ENCODE measurements at places on chromosomes 3 and 15.

DNA sequence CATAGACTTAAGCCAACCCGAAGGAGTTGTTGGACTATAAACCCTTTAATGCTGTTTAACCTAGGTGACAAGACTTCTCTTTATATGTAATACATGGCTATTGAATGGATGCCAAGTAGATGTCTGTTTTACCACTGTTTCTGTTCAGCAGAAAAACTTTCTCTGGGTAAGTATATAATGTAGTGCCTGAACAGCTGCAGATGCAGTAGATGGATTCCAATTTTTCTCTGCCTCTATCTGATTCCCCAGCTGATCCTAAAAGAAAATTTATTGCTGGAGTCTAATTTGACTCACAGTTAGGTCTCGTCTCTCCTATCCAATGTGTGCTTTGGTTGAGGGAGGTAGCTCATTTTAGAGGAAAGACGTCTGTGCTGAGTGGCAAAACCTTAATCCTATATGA lies 256.5 kb upstream of the CBLB start:
- no peak for DNase-seq

GRCh38 chr15:71532994-71533393 lies 277.4 kb upstream of the NR2E3 start:
- DNase-seq = peak; percentile 3

DNA sequence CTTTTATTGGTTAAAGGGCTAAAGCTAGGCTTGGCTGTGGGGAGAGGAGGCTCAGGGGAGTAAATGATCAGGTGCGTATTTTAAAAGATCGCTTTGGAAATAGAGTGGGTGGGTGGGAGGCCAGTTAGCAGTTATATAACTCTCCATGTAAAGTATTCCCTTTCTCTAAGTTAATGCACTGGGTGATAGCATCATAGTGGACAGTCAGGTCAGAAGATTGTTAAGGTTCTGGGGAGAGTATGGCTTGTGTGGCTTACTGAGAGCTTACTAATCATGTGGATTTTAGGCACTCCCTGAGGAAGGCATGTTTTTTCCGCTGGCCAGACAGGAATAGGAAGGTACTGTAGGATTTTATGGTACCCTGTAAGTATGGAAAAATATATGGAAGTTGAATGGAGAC lies 6.3 kb upstream of the EIF3J start:
- no peak for DNase-seq

- DNase-seq = peak; percentile 85
These were observed 202.8 kb downstream of the SV2B start for GRCh38 chr15:91302588-91303439.

DNA sequence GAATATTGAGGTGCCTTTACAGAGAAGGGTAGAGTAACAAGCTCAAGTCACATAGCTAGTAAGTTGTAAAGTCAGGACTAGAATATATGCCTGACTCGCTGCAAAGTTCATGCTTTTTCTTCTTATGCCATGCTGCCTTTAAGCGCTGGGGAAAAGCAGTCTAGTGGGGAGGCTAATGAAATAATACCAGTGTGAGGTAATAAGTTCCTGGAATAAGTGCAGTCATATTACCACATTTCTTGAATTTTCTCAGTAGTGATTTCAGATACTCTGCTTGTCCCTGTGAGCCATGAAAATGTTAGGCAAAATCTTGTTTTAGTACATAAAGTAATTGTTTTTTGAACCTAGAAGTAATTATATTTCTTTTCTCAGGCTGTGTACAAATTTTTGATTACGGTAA lies 71.8 kb downstream of the SYN2 start:
- DNase-seq = no peak

DNA sequence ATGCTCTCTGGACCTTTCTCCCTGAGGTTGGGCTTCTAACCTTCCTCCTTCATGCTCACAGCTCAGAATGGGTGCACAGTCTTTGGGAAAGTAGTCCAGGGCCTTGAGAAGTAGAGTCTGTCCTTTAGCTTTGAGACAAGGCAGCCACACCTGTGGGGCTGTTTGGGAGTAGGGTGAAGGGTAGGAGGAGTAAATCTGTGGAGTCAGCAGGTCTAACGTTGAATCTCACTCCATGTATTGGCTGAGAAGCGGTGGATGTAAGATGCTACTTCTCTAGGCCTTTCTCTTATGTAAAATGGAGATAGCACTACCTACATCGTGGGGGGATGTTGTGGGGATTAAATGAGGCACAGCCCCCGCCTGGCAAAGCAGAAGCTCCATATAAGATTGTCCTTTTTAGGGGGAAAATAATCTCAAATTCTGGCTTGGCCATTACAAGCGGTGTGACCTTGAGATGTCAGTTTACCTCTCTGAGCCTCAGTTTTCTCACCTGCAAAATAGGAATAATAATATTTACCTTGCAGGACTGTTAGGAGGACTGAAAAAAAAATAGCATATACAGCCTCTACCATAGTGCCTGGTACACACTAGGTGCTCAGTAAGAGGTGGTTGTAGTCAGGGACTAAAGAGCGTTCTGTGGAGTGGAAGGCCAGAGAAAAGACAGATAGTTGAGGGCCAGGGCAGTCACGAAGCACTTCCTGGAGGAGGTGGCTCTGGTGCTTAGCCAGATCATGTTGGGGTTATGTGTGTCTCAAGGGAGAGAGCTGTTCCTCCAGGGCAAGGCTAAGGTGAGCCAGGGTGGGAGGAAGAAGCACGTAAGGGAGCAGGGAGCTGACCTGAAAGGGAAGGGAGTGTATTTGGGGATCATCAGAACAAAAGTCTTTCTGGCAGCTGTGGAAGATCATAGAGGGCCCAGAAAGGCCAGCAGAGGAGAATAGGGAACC lies 82.8 kb upstream of the MRPS22 start:
- no peak for DNase-seq

GRCh38 chr3:150146991-150147761 lies 176.5 kb upstream of the PFN2 start:
- DNase-seq = peak; percentile 90

DNA sequence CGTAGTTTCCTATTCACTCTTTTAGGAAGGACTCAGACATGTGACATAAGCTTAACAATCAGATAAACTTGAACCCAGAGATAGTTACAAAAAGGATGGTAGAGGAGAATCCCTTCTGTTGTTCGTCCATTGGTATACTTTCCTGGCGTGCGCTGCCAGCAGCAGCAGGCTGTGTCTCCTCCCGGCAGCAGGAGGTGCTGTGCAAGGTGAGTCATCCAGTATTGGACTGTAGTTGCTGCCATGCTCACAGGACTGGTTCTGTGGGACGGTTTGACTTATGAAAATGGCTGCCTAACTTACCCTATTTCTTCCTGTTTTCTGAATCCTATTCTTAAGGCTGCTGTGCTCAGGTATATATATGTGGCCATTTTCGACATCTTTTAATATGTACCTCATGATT lies 253.4 kb upstream of the LRRC3B start:
- no peak for DNase-seq

- no peak for DNase-seq
These were observed 74.3 kb downstream of the DGKG start for GRCh38 chr3:186287711-186288110.

DNA sequence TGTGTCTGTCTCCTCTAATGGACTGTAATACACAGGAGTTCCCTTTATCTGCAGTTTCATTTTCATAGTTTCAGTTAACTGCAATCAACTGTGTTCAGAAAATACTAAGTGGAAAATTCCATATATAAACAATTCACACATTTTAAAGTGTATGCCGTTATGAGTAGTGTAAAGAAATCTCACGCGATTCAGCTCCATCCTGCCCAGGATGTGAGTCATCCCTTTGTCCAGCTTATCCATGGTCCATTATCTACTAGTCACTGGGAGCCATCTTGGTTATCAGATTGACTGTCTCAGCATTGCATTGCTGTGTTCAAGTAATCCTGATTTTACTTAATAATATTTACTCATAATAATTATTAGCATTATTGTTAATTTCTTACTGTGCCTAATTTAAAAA lies 14.5 kb downstream of the ZPLD1 start:
- DNase-seq = no peak

GRCh38 chr3:172145031-172145686 lies 105.8 kb downstream of the FNDC3B start:
- peak; percentile 78 for DNase-seq

GRCh38 chr3:175486255-175486654 lies 627.1 kb downstream of the NAALADL2 start:
- peak; percentile 7 for DNase-seq

GRCh38 chr3:19093084-19093483 lies 55.2 kb upstream of the KCNH8 start:
- no peak for DNase-seq

DNA sequence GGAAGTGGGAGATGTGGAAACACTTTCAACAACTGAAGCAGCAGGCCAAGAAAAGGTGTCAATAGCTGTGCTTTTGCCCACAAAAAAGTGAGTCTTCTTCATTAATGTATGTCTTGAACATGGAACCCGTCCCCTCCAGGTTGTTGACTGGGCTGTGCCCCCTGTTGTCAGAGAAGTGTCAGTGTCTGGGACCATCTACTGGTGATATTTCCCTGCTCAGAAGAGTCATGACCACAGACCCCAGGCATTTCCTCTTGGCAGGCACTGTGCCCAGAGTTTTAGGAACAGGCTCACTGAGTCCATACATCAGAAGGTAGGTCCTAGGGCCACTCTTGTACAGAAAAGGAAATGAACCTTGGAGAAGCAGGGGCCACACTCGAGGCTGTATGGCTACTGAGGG lies 54.8 kb upstream of the LARS2 start:
- no peak for DNase-seq

DNA sequence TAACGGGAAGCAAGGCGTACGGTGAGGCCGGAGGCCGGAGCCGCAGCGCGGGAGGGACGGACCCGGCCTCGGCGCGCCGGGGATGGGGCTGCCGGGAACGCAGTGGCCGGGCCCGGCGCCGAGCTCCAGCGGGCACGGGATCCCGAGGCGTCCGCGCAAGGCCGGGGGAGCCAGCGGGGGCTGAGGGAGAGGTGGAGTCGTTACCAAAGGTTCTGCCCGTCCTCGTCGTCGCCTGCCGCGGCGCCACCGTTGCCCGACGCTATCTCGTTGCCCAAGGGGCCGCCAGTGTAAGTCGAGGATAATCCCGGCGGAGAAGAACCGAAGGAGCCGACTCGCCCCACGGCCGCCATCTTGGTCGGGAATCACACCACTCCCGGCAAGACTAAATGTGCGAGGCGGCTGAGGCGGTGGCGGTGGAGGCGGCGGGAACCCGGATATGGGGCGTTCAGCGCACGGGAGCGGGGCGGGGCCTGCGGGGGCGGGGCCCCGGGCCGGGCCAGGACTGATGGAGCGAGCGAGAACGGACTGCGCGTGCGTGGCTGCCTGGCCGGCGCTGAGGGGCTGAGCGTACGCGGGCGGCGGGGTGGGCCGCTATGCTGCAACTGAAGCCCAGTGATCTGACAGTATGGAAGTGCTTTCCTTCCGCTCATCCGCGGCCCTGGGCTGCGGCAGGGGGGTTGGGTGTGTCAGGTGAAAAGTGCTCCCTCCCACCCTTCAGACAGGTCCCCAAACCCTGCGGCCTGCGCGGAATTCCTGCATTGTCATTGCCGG lies at the start of gene DYNC1LI1:
Gene DYNC1LI1 (minus strand): TSS at position 438 of the 771 bp plus-strand sequence. CDS start 88 bp downstream, at position 350.
- DNase-seq = peak; percentile 97

DNA sequence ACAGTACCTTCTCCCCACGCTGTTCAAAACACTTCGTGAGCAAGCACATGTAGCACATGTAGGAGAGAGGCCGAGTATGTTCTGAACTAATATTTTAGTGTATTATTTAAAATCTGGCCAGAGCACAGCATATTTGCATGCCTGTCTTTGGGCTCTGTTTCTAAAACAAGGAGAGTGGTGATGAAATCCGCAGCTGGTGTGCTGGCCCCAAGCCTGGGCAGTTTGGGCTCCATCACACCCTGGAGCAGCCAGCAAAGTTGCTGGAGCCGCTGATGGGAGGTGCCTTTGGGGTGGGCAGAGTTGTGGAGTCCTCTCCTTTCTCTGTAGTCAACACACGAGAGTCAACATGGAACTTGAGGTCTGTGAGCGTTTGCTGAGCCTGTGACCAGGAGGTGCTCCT lies 116.6 kb downstream of the SLCO3A1 start:
- no peak for DNase-seq

DNA sequence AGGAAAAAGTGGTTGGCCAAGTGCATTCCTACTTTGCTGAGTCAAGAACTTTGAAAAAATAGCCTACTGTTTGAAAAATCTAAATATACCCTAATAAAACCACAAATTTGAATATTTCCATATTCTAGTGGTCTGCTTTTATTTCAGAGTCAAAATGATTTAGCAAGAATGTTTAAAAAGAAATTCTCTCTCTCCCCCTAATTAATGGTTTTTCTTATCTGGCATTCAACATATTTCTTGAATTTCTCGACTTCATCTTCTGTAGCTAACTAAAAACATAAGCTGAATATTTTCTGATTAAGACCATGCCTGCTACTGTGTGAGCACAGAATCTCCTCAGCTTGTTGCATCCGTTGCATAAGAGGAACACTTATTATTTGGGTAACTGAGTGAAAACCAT lies 563.5 kb upstream of the TBL1XR1 start:
- no peak for DNase-seq

GRCh38 chr3:63912768-63913588 lies 795 bp upstream of the SCAANT1 start:
- peak; percentile 17 for DNase-seq

- no peak for DNase-seq
These were observed 197.5 kb downstream of the ADAMTS9 start for GRCh38 chr3:64490180-64490724.

GRCh38 chr15:47908950-47909670 lies 191.8 kb downstream of the SEMA6D start:
- DNase-seq = no peak

DNA sequence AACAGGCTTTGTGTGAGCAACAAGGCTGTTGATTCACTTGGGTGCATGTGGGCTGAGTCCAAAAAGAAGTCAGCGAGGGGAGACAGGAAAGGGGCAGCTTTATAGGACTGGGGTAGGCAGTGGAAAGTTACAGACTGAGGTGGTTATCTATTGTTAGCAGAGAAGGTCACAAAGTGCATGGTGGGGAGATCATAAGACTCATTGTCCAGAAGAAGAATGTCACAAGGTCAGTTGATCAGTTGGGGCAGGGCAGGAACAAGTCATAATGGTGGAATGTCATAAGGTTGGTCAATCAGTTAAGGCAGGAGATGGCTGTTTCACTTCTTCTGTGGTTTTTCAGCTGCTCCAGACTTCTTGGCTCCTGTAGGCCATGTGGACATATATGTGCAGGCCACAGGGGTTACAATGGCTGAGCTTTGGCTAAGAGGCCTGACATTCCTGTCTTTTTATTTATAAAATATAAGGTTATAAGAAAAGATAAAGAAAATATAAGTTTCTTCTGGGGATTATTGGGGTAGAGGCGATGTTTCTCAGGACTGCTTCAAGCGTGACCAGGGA lies 69.5 kb upstream of the SNTN start:
- no peak for DNase-seq

DNA sequence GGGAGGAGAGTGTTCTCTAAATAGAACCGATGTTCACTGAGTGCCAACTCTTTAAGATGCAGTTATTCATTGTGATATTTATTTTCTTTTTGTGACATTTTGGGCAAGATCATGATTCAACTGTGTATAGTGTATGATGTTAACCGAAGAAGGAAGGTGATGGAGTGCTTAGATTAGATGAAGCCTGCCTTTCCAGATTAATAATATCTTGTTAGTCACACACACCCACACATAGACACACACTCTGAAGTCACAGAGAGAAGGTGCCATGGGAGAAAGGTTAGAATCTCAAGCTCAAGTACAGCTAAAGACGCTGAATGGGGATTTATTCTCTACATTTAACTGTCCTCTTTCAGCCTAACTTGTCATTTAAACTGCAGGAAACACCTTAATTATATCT lies 77.0 kb downstream of the SLC9A9 start:
- no peak for DNase-seq

- DNase-seq = peak; percentile 24
These were observed 587 bp upstream of the TNK2 start for GRCh38 chr3:195908694-195909581.
